ENCODE measurements at places on chromosomes 2 and 18.

GRCh38 chr2:101501443-101501842, 26.5 kb upstream of the RFX8 start:
- no peak for DNase-seq

DNA sequence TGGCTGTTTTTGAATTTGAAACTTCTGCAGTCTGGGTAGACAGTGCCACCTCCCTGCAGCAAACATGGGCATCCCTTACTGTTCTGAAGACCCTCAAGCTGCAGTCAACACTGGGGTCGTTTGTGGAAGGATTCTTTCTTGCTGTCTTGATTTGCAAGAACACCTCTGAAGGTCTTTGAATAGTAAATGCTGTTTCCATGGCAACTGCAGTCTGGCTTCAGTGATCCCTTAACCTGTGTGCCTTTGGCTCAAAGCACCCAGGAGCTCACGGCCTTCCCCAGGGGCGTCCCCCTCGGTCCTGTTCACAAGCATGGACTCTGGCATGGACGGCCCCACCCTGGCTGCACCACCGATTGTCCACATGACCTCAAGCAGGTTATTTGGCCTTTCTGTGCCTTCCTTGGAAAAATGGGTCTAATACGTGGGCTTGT, 38.3 kb downstream of the LRRFIP1 start:
- DNase-seq: no peak

DNA sequence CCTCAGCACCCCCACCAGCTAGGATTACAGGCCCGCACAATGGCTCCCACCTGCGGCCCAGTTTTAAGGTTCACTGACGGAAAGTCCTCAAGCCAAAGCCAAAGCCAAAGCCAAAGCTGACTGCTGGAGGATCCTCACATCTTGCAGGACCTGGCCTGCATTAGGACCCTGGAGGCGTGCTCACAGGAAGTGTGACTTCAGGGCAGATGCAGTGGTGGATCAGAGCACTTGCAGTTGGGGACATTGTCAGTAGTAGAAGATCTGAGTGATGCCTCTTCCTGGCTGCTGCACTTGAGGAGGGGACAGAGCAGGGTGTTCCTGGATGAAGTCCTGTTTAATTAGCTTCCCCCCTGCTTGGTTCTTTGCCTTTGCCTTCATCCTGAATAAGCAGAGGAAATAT, 69.0 kb upstream of the ALPP start:
- DNase-seq: peak; percentile 23

DNA sequence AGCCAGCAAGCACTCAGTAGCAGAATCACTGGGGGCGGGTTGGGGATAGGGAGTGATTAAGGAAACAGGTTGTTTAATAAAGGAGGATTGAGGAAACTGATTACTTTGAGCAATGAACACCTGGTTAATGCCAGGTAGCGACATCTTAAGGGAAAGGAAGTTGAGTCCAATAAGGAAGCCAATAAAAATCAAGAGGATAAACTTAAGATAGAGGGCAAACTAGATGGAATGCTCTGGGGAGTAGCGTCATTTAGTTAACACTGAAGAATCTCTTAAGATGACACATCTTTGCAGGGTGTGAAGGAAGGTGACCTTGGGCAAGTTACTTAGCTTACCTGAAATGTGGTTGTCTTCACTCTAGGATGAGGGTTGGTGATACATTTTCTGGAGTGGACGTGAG, 242.7 kb downstream of the PRKCE start:
- no peak for DNase-seq

DNA sequence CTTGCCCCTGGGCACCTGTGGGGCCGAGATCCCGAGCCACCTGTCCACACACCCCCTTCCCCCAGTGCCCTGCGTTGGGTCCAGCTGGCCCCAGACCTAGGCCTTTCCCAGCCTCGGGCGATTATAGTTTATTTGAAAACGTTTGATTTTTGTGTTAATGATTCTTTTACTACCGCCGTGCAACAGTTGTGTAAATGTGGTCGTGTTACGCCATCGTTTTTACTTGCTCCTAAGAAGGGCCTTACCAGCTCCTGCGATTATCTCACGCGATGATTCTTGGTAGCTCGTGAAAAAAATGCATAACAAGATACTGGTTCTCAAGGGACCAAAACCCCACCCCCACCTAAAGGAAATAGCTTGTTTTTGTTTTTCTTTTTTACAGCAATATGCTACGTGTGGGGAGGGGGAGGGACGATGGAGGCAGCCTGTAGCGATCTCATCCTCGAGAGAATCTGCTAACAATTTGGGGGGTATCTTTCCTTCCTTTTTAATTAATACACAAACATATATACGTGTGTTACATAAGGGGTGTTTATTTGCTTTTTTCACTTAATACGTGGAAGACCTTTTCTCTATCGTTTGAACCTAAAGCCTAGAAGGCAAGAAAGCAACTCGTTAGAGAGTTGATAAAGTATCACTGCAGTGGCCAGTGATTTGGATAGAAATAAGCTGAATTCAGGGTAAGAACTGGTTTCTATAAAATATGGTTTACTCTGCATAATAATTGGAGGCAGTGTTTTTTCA, 1.0 kb downstream of the ZDBF2 start:
- peak; percentile 22 for DNase-seq

- DNase-seq: no peak
Measured at GRCh38 chr2:234735829-234736228, 216.0 kb upstream of the SH3BP4 start.

GRCh38 chr2:240165034-240165433, 24.6 kb upstream of the OTOS start:
- no peak for DNase-seq

GRCh38 chr2:186891185-186891621, 42.2 kb upstream of the ZSWIM2 start:
- DNase-seq: no peak

- no peak for DNase-seq
Measured at GRCh38 chr2:9037166-9037565, 33.7 kb upstream of the MBOAT2 start.

DNA sequence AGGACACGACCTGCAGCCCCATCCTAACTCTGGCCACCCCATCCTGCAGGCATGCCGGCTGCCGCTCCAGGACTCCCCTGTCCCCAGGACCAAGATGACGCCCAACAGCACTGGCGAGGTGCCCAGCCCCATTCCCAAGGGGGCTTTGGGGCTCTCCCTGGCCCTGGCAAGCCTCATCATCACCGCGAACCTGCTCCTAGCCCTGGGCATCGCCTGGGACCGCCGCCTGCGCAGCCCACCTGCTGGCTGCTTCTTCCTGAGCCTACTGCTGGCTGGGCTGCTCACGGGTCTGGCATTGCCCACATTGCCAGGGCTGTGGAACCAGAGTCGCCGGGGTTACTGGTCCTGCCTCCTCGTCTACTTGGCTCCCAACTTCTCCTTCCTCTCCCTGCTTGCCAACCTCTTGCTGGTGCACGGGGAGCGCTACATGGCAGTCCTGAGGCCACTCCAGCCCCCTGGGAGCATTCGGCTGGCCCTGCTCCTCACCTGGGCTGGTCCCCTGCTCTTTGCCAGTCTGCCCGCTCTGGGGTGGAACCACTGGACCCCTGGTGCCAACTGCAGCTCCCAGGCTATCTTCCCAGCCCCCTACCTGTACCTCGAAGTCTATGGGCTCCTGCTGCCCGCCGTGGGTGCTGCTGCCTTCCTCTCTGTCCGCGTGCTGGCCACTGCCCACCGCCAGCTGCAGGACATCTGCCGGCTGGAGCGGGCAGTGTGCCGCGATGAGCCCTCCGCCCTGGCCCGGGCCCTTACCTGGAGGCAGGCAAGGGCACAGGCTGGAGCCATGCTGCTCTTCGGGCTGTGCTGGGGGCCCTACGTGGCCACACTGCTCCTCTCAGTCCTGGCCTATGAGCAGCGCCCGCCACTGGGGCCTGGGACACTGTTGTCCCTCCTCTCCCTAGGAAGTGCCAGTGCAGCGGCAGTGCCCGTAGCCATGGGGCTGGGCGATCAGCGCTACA, 2.1 kb downstream of the GPBAR1 start:
- DNase-seq: no peak

- no peak for DNase-seq
Measured at GRCh38 chr2:241082341-241083090, 19.6 kb downstream of the MTERF4 start.

DNA sequence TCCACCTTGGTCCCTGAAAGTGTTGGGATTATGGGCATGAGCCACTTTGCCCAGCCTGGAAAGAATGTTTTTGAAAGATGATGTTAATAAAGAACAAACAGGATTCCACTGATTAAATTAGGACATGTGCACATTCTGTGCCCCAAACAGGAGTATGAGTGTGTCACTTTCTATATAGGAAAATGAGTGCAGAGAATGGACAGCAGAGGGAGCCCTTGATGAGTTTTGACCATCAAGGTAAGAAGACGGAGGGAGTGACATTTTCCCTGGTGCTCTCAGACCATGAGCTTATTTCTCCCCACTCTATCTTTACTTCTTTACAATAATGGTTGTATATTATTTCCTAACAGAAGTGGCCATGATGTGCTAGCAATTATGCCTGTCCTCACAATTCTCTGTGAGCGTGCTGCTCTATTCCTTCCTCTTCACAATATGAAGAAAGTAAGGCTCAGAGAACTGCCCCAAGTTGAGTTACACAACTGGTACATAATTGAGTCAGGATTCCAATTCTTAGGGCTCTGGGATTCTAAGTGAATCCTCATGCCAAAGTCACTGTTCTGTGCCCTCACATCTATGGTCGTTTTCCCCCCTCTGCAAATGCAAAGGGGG, 20.6 kb downstream of the RPL37A start:
- DNase-seq: peak; percentile 58

GRCh38 chr2:27582129-27582694, 630 bp upstream of the ZNF512 start:
- DNase-seq: no peak

GRCh38 chr2:189152483-189152882, 27.1 kb downstream of the COL5A2 start:
- DNase-seq: no peak

DNA sequence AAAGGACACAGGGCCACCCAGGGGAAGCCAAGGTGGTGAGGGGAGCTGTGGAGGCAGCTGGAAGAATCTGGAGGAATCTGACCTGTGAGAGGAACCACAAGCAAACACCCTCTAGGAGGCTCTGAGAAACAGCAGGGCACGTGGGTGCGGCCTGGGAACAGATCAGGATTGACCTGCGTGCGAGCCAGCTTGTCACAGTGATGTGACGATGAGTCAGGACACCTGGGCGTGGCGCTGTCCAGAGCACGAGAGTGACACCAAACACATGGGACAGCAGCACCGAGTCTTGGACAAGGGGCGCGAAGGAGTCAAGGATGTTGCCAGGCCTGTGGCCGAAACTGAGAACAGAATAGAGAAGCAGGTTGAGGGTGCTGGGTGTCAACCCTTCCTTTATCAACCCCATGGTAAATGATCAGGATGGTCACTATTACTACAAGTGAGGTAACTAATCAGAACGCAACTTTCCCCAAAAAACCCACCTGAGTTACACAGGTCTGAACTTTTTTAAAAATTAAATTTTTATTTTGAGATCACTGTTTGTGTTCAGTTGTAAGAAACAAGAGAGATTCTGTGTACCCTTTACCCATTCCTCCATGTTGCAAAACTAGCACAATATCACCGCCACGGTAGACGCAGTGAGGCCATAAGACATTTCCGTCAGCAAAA, 637 bp upstream of the SFT2D3 start:
- DNase-seq: peak; percentile 34

DNA sequence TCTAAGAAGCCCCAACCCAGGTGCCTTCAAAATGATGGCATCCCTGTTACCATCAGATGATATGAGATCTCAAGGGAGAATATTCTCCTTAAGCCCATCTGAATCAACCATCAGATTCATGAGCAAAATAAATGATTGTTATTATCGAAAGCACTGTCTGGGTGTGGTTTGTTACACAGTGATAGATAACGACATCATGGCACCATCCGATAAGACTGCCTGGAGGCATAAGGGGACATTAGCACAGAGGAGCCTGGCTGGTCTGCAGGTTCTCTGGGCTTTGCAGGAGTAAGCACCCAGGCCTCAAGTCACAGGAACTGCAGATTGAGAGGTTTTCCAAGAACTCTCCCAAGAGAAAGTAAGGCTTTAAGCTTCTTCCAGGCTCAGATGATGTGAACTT, 15.6 kb downstream of the BMP10 start:
- DNase-seq: no peak

GRCh38 chr2:169734169-169734847, 676 bp downstream of the KLHL23 start:
- DNase-seq: no peak

DNA sequence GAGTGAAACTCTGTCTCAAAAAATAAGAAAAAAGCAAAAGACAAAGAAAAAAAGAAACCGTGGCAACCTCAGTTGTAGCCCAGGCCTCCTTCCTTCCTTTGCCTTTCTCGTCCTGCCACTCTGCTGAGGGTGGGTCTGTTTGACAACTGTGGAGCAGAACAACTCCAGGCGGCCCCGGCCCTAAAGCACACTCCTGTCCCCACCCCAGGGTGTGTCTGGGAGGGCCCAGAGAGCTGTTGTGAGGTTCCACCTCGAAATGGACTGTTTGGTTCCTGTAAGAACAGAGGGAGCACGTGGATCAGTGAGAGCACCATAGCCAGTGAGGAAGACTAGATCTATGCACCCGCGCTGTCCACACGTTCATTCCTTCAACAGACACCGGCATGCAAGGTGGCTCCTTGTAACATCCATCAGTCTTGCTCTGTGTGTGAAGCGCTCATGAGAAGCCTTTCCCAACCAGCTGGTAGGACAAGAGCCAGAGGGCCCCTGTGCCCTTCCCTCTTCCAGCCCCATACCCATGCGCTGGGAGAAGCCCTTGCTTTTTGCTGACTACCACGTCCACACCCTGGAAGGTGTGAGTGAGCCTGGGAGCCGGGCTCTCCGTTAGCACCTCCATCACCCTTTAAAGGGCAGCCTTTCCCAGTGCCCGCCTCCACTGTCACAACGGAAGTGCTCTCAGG, 61.6 kb downstream of the SOWAHC start:
- DNase-seq: no peak

GRCh38 chr2:235162082-235162836, 210.4 kb downstream of the SH3BP4 start:
- DNase-seq: no peak

- DNase-seq: no peak
Measured at GRCh38 chr2:217254111-217254510, 394.2 kb upstream of the TNP1 start.

DNA sequence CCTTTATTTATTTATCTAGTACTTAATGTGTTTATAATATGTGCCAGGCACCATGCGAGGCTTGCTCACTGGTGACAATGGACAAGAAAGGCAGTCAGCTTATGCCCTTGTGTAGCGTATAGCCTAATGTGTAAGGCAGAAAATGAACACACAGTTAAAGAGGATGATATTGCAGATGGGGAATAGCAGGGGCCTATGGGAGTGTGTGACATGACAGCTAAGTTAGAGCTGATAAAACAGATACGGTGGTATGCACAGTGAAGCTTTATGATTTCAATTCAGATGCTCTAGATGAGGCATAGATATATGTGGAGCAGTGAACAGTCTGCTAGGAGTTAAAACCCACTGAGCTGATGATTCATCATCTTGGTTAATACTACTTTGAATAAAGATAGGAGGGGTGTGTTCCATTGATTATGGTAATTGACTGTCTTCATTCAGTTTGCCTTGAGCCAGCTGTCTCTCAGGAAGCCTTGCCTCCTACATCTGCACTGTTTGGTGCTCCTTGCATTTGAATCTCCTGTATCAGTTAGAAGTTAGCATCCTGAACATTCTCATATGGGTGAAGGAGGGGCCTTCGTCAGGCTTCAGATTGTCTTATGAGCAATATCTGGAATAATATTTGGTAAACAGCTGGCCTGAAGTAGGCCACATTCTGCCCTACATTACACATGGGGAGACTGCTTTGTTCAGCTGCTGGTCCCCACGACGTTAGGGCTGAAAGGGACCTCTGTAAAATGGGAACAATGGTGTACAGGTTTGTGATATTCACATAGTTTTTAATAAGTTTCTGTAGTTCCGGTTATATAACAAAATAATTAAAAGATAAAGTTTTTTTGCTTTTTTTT, 13.2 kb downstream of the MAP4K4 start:
- DNase-seq: peak; percentile 65
